ENCODE measurements at places on chromosomes 7 and 10.
A peak's percentile ranks its signal among the peaks of the same experiment; 100 is the strongest.

DNA sequence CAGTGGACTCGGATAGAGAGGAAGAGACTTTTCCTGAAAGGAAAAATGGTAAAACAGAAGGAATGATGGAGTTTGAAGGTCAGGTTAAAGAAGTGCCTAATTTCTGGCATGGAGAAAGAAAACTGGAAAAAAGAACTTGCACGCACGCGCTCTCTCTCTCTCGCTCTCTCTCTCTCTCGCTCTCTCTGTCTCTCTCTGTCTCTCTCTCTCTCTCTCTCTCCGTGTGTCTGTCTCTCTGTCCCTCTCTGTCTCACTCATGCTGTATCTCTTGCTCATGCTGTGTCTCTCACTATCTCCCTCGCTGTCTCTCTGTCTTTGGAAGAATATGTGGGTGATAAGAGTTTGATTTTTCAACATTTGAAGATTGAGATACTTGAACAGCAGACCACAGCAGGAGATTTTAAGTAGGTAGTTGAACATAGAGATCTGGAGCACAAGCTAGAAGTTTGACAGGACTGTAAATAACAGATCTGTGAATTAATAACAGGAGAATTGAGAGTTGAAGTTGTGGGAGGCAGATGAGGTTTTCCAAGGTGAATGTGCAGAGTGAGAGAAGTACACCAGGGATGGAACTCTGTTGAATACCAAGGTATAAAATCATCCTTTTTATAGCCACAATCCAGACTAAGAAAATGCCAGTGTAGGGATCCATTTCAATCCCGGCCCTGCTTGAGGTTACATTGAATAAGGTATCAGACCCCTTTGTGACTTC is 33.1 kb downstream of the ADD3 start:
- DNase-seq = no peak

DNA sequence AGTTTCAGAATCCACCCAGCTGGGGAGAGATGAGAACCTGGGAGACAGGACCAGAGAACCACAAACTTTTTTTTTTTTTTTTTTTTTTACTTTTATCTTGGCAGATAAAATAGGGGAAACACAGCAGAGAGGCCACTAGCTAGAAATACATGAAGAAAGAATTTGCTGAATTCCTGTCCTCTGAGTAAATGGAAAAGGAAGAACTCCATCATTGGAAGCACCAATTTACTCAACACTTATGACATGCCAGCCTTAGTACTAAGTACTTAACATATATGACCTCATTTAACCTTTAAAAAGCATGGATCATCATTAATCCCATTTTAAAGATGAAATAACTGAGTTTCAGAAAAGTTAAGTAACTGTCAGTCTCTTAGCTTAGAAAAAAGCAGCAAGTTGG is 343.0 kb upstream of the NPSR1 start:
- DNase-seq = no peak

DNA sequence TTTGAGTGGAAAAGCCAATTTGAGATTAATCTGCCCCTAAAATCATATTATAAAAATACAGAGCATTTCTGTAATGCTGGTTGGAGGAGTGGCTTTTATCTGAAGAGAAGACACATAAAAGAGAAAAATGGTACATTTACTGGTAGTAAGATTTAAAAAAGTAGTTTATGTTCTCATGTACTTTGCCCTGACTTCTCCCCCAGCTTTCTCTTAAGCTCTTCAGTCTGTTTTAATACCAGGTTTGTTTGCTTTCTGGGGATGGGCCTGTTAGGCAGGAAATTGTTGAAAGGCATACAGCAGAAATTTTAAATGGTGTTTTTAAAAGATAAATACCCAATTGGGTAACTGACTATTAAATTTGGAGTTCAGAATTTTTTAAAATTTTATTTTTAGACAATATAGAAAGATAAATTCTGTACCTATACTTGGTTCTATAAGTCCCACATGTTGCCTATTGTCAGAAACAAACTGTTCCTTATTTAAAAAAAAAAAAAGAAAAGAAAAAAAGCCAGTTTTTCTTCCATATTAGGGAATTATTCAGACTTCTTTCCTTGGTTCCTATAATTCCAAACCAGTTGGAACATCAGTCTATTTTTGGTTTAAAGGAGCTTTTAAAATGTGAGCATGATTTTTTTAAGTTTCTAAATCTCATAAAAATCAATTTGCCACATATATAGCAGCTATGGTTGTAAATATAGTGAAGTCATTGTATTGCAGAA is 136.6 kb downstream of the ARID5B start:
- DNase-seq = no peak

DNA sequence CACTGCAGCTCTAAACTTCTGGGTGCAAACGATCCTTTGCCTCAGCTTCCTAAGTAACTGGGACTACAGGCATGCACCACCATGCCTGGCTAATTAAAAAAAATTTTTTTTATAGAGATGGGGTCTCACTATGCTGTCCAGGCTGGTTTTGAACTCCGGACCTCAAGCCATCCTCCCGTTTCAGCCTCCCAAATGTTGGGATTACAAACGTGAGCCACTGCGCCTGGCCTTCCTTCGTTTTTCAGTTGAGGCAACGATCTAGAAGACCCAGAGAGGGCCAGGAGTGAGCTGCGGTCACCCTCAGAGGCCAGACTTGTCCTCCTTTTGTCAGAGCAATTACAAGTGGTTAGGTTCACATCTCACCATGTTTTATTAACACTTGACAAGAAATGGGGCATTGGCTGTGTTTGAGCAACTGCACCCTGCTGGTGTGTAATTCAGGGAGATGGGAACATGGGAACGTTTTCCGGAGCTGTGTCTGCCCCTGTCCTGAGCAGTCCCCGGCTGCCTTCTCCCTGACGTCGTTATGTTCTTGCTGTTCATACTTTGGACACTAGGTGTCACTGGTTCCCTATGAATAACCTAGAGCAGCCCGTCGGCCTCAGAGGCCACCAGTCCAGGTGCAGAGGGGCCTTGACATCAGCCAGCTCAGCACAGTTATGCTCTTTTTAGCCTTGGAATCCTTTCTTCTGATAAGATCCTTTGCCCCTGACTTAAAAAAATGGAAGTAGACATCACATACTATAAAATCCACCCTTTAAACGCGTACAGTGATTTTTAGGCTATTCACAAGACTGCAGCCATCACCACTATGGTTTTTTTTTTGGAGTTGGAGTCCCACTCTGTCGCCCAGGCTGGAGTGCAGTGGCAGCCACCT is 375.0 kb downstream of the TYW1 start:
- DNase-seq = peak; percentile 85

DNA sequence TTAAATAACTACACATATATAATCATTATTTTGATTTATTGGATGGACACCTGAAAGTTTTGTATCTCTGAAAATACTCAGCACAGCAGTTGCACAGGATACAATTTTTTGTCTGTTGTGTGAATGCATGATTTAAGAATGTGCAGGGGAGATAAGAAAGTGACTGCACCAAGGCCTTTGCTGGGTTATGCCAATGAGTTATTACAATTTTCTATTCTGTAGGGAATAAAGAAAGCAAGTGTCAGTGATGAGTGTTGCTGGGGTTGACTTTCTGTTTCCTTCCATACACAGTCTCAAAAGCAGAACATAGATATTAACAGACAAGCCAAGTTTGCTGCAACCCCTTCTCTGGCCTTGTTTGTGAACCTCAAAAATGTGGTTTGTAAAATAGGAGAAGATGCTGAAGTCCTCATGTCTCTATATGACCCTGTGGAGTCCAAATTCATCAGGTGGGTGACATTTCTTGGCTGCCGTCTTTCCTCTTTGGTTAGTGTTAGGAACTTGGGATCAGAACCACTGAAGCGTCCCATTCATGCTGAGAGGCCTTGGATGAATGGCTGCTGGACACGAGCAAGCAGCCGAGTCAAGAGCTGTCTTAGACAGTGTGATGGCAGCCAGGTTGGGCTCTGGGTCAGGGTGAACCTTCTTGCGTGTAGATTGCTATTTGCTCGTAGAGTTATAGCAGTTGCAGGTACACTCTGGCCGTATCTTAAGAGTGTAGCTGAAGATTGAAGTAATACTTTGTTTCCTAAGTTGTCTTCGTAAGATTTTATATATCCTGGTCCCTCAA is 92.8 kb downstream of the DOCK1 start:
- DNase-seq = no peak

DNA sequence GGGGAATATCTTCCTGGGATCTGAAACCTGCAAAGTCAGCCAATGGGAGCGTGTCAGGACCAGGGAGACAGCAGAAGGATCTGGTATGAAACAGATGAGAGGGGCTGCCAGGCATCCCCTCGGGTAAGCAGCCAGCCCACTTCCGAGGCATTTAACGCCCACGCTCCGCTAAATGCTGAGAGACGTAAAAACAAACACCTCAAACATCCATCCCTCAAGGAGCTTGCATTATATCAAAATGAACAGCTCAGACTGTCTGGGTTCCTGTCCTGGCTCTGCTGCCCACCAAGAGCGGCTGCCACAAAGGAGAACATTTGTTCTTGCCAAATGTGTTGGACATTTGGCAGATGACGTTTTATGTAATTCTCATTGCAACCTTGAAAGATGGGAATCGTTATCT is 7.0 kb upstream of the SERPINE1 start:
- no peak for DNase-seq

DNA sequence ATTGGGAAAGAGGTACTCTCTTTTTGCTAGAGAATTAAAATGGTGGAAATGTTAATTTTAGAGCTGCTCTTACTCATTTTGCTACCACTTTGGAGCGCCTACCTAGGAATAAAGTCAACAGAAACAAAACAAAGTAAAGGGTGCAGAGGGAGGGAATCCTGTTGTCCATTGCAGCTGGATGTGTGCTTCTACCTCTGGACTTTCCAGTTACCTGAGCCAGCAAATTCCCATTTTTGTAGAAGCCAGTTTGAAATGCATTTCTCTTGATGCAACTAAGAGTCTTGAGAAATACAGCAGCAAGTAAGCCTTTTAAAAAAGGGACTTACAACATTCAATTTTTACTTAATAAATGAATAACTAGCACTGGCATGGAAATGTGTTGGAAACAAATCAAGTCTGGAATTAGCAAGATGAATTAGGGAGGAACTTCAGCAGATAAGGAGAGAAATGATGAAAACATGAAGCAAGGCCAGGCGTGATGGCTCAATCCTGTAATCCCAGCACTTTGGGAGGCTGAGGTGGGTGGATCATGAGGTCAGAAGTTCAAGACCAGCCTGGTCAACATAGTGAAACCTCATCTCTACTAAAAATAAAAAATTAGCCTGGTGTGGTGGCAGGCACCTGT is 113.5 kb upstream of the CTTNBP2 start:
- DNase-seq = no peak

DNA sequence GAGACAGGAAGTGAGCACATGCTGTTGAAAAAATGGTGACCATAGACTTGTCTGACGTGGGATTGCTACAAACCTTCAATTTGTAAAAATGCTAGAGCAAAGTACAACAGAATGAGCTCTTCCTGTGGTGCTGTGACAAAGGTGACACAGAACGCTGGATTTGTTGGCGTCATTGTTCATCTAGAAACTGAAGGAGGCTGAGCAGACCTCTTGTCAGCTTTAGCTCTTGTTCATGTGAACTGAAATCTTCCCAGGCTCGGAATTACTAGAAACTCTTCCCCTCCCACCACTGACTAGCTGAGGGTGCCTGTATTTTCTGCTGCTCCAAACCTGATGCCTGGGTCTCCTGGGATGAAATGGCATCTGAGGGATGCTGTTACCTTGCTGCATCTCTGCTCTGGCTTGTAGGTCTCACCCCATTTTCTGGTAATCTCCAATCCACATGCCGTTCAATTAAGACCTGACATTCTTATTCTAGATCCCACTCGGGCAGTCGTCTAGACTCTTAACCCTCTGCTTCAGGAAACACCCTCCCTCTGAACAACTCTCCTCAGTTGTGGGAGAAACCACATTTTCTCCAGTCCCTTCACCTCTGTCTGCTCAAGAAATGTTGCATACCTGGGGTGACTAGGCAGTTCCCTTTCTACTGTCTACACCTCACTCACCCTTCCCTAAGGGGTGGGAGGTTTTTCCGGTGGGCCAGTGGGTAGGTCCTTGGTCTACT is 349.3 kb downstream of the CXCL12 start:
- DNase-seq = no peak

- DNase-seq = no peak
These were observed 80.5 kb upstream of the ETV1 start for GRCh38 chr7:14069961-14070360.
